ENCODE measurements at places on chromosomes 12 and 14.

DNA sequence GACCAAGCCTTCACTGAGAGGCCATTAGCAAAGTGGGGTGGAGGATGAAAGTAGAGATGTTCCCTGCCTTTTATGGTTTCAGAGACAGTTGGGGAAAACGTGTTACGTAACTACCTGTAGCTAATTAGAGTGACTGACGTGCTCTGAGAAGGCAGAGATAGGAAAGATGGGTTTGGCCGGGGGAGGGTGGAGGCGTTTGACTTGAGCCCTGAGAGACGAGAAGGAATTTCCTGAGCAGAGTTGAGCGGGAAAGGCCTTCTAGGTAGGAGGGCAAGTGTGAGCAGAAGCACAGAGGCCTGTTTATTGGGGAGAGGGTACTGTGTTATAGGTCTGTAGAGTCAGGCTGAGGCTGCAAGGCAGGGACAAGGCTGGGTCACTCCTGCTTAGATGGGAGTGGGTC is 8.6 kb downstream of the TUNAR start:
- DNase-seq: no peak

- DNase-seq: no peak
Measured at GRCh38 chr12:3523728-3524127, 32.7 kb downstream of the PRMT8 start.

- peak; percentile 22 for DNase-seq
Measured at GRCh38 chr14:64807551-64807950, 72.2 kb downstream of the SPTB start.

- DNase-seq: no peak
Measured at GRCh38 chr12:104131609-104132008, 6.4 kb downstream of the NFYB start.

DNA sequence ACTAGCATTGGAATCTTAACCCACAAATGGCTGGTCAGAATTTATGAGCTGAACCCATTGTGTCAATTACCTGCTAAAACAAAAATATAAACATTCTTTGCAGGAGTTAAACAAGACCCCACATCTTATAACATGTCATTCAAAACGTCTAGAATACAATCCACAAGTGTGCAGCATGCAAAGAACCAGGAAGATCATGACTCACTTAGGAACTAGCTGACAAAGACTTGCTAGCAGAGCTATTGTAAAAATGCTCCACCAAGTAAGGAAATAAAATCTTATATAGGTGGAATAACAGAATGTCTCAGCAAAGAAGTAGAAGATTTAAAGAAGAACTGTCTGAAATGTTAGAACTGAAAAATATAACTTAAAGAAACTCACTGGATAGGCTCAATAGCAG is 26.5 kb upstream of the POC1B start:
- DNase-seq: no peak

- DNase-seq: no peak
Measured at GRCh38 chr14:42187846-42188245, 581.2 kb downstream of the LRFN5 start.

DNA sequence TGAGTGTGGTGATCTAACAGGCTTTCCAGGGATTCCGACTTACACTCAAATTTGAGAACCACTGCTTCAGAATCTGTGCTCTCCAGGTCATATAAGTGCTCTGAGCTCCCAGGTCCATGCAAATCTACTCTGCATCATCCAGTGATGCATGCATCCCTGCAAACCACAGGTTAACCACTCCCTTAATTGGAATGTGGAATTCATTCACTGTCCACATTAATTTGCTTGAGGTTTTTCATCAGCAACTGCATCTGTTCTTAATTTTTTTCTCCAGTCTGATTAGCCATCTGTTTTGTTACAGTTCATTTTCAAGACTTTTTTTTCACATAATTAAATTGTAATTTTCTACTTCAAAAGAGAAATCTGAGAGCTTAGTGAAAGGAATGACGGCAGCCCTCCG is 43.4 kb upstream of the RIN3 start:
- no peak for DNase-seq

- DNase-seq: no peak
Measured at GRCh38 chr12:131021154-131021541, 67.4 kb downstream of the ADGRD1 start.

DNA sequence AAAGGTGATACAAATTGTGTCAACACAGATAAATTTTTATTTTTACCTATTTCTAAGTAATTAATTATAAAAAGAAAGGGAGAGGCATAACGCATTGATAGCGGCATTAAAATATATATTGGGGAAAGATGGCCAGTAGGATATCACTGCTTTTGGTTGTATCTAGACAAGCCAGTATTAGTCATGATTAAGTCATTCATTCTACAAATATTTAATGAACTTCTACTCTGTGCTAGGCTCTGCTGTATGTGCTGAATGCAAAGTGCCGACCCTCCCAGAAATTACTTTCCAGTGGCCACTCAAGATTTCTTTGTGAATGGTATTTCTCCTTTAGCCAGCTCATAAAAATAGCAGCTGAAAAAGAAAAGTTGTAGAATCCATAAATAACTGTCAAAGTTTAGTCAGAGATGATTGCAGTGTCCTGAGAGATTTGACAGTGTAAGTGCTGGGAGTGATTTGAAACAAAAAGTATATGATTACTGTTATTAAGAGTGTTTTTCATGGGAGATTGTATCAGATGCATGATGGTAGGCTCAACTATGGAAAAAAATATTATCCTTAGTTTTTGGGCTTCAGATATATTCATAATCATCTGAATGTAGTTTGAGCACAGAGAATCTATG is 133.2 kb downstream of the MGAT4C start:
- DNase-seq: no peak

- DNase-seq: no peak
Measured at GRCh38 chr14:36091096-36091495, 85.4 kb downstream of the PTCSC3 start.

GRCh38 chr14:27270716-27271115 is 672.9 kb upstream of the NOVA1 start:
- DNase-seq: no peak

GRCh38 chr12:76449016-76449415 is 100.8 kb upstream of the BBS10 start:
- no peak for DNase-seq

GRCh38 chr12:49549735-49550692 is 11.2 kb downstream of the KCNH3 start:
- DNase-seq: peak; percentile 79

GRCh38 chr12:18428416-18428815 is 167.1 kb downstream of the PIK3C2G start:
- DNase-seq: no peak

DNA sequence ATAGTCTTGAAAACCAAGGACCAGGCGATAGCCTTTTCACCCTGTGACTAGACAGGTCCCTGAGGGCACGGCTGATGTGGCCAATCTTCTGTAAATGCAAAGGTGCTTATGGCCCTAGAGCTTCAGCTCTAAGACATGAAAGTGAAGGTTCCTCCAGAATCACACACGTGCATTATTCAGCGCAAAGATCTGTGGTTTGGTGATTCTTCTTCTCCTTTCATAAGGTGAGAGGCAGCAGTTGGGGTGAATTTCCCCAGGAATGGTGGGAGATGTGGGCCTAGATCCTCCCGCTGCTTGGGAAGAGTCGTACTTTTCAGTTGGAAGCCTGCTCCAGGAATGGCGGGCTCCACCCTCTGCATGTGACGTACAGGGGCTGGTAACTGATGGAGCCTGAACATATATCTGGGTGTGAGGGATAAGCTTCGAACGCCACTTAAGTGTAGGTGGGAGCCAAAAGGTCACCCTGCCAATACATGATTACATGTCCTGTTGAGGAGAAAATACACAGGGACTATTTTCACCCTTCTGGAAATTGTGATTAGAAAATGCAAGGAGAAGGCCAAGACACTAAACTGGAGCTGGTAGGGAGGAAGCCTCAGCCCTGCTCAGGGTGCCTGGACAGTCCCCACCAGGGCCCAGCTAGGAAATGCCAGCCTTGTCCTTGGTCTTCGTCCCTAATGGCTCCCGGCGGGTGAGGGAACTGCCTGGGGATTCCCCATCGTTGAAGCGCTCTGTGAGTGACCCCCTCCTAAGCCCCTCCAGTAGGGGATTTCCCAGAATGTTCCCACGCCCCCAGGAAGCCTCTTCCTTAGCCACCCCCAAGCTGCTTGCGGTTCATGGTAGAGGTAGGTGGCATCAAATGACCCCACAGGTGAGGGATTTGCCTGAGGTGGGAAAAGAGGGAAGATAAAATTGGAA is 17.6 kb downstream of the BATF start:
- no peak for DNase-seq

- no peak for DNase-seq
Measured at GRCh38 chr12:113440947-113441782, 19.0 kb downstream of the SDSL start.

DNA sequence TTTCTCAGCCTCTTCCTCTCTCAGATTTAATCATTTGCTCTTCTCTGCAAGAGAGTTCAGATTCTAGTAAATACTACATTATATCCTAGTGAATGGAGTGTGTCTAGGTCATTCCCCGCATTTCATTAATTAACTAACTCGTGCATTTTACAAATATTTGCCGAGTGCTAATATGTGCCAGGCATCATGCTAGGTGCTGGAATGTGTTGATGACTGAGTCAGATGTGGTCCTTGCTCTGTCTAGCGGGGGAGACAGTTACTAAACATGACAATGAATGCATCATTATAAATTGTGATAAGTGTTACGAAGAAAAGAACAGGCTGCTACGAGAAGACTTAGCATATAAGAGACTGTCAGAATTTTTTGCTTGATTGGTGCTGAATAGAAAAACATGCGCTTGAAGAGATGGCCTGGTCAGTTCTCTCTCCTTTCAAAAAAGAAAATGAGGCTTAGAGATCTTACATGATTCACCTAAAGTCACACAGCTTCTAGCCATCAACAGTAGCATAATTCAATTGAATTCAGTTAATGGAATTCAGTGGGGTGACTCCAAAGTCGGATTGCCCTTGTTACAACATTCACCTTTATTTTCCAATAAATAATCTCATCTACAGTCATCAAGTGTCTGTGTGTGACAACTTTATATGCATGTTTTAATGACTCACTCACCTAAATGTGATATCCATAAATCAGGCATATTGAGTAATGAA is 48.7 kb upstream of the MAX start:
- DNase-seq: no peak

DNA sequence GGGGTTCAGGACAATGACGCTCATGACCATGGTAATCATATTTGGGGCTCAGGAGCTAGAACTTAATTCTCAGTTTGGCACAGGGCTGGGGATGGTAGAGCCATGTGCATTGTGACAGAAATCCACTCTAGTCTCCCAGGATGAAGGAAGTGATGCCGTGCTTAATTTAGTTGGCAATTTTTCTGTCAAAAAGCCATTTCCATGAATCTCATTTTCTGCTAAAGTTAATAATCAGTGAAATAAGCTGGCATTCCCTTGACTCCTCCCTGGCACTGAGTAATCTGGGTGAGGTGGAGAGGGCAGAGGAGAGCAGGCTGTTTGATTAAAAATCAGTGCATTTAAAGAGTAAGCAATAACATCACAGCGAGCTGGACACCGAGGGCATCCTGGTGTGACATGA is 45.0 kb upstream of the GPR68 start:
- no peak for DNase-seq

DNA sequence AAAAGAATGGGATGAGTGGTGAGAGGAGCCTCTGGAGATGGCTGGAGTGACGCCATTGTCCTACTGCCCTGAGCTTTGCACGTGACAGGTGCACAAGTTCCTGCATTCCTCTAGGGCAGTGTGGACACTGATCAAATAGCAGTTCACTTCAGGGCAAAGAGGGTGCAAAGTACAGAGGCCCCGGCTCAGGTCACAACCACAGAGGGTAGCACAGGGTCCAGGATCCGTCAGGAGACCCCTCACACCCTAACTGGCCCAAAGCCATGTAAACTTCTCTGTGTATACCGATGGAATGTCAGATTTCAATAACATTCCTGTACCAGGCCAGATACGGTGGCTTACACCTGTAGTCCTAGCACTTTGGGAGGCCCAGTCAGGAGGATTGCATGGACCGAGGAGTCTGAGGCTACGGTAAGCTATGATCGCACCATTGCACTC is 10.4 kb upstream of the FBLN5 start:
- DNase-seq: no peak

DNA sequence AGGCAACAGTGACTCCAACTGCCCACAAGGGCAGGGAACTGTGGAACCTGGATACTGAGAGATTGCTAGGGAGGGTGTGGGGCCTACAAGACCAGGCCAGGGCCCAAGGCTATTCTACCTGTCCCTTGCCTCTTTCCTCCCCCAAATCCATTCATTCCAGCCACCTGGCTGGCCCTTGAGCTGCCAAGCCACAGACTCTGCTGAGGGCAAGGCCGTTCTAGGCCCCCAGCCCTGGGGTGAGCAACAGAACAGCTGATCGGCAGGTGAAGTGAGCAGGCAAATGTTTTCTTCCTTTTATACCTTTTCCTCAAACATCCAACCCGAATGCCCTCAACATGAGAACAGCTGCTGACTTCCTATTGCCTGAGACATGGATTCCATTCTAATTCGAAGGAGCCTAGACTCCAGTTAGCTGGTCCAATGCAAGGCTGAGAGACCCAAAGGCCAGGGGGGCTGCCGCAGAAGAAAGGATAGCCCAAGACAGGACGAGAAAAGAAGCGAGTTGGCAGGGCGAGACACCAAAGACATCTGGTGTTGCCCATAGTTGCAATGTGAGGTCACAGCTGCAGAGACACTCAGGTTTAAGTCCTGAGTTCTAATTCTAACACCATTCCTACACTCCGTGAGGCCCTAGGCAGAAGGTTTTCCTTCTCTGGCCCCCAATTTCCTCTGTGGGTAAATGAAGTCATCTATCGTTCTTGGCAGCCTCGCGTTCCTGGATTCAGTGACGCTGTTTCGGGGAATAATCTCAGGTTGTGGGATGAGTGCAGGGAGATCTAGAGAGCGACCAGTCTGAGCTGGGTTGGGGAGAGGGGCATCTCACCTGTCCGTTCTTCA is 1.7 kb downstream of the C1QL4 start:
- no peak for DNase-seq

DNA sequence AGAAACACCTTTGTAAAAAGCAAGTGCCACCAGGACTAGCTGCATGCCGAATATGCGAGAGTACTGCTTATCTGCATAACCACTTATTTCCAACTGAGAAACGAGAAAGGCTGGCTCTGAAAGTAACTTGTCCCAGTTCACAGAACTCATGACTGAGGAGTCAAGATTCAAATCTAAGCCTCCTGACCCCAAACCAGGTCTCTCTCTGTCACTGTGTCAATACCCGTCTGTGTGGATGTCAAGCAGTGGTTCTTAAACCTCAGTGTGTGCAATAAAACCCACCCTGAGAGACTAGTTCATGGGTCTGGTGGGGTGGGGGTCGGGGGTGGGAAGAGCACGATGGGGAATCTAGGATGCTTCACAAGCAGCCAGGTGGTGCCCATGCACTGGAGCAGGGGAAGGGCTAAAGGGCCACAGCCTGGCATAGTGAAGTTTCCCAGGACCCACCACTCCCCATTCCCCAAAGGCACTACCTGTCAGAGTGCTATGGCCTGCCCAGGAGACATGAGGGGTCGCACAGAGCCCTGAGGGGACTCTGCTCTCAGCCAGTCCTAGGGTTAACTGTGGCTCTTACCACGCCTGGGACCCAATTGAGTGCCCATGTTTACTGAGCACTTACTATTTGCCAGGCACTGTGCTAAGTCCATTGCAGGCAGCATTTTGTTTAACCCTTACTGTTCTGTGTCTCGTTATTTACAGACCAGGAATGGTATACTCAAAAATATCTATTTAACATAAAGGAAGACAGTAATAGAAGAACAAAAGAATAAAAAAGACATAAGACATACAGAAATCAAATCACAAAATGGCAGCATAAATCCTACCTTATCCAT is 33.4 kb upstream of the PNMA1 start:
- DNase-seq: no peak

Measured in NCI-H1436 (cell line).